ENCODE measurements at places on chromosomes 3 and 15.

GRCh38 chr3:115325539-115325938 lies 178.5 kb upstream of the ZBTB20 start:
- no peak for DNase-seq

GRCh38 chr3:119293105-119293870 lies 895 bp upstream of the ARHGAP31 start:
- DNase-seq: no peak

- no peak for DNase-seq
These were observed 22.4 kb downstream of the GJD2 start for GRCh38 chr15:34732430-34732829.

GRCh38 chr3:129425213-129425612 lies 3.2 kb downstream of the EFCAB12 start:
- peak; percentile 50 for DNase-seq

- DNase-seq: no peak
These were observed 59.5 kb upstream of the SMAD6 start for GRCh38 chr15:66642514-66642913.

DNA sequence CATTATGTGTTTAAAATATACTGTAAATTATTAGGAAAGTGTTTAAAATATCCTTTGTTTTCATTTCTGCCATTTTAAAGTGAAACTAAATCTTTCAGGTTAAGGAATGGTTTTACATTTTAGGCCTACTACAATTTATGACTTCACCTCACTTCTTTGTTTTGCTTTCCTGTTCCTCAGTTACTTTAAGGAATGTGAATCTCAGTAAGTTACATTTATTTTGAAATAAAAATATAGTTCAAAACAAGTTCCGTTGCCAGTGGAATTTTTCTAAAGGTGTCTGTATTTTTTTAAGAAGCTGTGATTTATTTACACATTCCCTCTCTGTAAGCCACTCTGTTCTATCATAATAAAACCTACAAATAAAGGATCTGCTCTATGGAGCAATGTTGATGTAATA lies 630.9 kb upstream of the AGTR1 start:
- no peak for DNase-seq

DNA sequence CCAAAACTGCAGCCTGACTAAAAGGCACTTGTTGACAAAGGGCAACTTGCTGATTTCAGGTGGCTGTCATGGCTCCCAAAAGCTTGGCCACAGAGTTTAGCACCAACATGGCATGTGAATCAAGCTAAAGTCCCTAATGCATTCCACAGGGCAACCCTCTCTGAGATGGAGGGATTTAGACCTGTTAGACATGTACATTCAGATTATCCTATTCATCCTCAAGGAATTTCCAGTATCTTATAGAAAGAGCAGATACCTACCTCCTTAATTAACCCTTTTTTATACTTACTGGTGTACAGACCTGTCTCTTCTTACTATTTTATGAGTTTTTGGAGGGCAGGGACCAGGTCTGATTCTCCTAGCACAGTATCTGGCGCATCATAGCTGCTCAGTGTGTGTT lies 31.3 kb downstream of the ACP3 start:
- DNase-seq: no peak

DNA sequence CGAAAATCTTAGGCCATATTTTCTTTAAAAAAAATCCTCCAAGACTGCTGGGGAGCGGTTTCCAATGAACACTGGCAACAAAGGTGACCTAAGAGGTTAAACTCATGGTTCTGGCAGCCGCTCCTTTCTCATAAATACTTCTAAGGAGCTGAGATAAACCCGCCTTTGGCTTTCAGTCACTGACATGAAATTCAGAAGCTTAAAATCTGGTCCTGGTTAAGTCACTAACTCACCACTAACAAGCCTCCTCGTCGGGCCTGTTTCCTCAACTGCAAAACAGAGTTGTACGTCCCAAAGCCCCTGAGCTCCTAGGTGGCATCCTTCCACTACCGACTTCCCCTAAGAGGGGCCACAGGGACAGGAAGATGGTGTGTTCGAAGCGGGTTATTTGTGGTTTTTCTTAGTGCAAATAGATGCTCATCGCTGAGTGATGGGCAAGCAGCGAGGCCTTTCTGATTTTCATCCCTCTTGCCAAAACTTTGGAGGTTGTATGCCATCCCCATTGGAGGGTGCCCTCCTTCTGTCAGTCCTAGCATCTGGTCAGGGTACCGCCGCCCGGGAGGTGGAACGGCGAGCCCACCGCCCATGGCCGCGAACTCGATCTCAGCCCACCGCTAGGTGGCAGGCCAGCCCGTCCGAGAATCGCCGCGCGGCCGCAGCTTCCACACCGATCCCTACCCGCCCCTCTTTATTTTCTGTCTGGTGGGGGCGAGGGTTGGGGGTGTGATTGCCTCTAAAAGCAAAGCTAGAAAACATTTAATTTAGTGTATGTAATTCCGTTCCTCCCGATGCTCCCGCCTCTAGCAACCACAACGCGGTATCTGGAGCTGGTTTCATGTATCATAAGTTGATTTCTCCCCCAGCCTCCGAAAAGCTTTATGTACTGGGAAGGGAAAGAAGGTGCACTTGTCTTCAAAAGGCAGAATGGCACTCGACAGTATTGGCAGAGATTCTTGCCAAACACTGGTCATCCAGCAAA lies 4.6 kb downstream of the BCL6 start:
- DNase-seq: peak; percentile 90

DNA sequence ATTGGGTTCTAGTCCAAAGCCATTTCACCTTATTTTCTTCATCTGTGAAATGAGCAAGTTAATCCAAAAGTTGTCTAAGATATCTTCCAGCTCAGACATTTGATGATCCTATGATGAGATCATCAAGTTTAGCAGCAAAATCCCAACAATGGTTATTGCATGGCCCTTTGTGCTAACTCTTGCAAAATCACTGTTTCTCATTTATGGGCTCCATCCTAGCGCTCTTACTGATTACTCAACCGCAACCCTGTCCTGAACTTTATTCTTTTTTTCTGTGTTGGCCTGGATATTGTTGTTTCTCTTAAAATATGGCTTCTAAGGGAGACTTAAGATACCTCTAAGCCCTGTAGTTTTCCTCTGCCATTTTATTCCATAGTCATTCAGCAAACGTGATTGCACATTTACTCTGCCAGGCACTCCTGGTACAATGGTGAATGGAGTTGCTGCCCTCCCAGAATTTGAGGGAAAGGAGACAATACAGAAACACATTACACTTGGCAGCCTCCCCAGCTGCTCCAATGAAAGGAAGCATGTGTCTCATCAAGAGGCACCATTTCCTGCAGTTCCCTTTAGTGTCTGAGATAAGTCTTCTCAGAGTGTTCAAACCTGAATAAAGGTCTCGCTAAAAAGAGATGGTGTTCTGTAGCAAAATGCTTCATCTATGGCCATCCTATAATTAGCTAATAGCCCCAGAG lies 4.4 kb downstream of the GXYLT2 start:
- no peak for DNase-seq

- no peak for DNase-seq
These were observed 48.4 kb upstream of the RPL35A start for GRCh38 chr3:197901626-197902025.

DNA sequence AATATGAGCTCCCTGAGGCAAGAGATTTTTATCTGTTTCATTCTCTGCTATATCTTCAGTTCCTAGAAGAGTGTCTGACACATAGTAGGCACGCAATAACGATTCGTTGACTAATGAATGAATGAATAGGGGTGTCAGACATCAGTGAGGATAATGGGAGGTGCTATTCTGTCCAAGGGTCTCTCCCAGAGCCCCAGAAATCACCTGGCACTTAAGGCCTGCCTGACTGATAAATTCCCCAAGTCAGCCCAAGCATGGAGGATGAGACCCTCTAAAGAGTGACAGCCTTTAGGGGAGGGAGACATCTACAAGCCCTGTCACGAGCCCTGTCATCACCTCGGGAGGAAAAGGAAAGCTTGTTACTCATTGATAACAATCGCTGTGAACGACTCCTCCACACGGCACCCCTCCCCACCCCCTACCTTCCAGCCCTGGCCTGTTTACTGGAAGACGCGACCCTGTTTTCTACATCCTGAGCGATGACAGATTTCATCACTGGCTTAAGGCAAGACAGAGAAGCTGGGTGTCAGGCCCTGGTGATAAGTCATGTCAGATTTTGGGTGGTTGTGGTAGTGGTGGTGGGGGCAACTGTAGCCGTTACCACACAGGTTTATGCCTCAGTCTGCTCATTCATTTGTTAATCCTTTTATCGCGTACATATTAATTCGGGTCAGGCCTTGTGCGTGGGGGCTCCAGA lies 23.1 kb downstream of the BHLHE40 start:
- no peak for DNase-seq

- DNase-seq: no peak
These were observed 33.2 kb downstream of the ST3GAL6 start for GRCh38 chr3:98796334-98796733.

- no peak for DNase-seq
These were observed 33.0 kb downstream of the BLM start for GRCh38 chr15:90750186-90750585.

DNA sequence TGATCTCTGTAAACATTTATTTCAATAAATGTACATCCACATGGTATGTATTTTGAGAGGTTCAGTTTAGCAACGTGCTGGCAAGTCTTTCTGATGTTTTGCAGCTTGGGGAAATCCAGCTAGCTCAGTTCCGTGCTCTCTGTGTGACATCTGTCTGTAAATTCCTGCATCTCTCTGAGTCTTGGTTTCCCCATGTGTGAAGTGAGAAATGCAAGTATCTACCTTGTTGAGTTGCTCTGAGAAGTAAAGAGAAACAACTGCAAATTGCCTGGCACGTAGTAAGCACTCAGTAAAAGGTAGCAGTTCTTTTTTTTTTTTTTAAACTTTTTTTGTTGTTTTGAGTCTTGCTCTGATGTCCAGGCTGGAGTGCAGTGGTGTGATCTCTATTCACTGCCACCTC lies 30.2 kb upstream of the MORF4L1 start:
- DNase-seq: no peak

GRCh38 chr3:42174679-42175385 lies 83.7 kb downstream of the TRAK1 start:
- no peak for DNase-seq

- no peak for DNase-seq
These were observed 317.6 kb downstream of the TBL1XR1 start for GRCh38 chr3:176879710-176880109.

GRCh38 chr15:35329521-35329961 lies 216.4 kb downstream of the DPH6 start:
- DNase-seq: no peak

- DNase-seq: no peak
These were observed 29.8 kb downstream of the RARB start for GRCh38 chr3:25457671-25458419.

DNA sequence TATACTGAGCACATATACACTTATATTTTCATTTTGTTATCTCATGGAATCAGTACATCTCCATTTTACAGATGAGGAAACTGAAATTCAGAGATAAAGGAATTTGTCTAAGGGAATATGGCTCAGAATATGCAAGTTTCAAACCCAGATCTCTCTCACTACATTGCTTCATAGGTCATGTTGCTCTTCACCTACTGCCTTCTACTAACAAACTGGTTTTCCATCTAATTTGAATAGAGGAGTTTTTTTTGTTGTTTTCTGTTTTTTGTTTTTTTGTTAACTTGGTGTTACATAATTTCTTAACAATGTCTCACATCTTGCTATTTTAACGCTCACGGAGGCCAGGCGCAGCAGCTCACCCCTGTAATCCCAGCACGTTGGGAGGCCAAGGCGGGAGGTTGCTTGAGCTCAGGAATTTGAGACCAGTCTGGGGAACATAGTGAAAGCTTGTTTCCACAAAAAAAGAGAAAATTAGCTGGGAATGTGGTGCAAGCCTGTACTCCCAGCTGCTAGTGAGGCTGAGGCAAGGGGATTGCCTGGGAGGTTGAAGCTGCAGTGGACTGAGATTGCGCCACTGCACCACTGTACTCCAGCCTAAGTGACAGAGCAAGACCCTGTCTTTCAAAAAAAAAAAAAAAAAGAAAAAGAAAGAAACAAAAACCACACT lies 37.0 kb downstream of the FMN1 start:
- no peak for DNase-seq

GRCh38 chr3:25604107-25604805 lies 60.5 kb downstream of the TOP2B start:
- DNase-seq: no peak

- DNase-seq: no peak
These were observed 258.5 kb downstream of the BBX start for GRCh38 chr3:107781253-107781652.
